D341Med (cell line): ENCODE measurements at places on chromosomes 1 and 21.

DNA sequence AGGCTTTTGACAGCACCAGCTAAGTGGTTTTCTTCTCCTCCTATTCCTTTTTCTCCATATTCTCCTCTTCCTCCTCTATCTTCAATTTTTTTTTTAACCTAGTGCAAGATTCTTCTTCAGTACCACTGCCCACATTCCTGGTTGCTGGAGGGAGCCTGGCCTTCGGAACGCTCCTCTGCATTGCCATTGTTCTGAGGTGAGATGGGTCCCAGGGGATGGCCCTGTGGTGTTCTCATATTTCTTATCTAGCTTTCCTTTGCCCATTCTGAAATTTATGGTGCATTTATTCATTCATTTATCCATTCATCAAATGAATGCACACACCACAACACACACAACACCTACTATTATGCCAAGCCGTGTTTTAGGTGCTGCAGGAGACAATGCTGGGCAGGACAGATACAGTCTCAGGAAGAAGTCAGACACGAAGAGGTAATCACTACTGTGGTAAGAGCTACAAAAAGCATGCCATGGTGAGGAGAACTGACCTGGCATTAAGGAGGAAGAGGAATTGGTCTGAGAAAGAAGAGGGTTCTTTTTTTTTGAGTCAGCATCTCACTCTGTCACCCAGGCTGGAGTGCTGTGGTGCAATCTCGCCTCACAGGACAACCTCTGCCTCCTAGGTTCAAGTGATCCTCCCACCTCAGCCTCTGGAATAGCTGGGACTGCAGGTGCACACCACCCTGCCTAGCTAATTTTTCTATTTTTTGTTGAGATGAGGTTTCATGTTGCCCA is 47.5 kb upstream of the TDRD10 start:
- DNase-seq: no peak

DNA sequence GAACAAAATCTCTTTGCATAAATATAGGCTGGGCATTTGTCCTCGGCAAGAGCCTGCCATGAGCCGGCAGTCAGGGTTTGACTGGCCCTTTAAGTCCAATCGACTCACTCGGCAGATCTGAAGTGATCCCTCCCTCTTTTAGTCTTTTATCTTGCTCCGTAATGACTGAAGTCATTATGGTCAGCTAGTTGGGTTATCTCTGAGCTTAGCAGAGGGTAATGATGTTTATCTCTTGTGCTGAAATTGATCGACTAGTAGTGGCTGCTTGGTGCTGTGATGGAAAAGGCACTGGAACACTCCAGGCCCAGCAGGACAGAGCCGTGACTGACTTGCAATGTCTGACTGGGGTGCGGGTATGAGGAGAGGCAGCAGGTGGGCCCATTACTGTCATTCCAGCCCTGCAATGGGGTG is 468 bp upstream of the ABCA4 start:
- no peak for DNase-seq

- no peak for DNase-seq
These were observed 308.5 kb upstream of the ADAMTS5 start for GRCh38 chr21:27275294-27275927.

DNA sequence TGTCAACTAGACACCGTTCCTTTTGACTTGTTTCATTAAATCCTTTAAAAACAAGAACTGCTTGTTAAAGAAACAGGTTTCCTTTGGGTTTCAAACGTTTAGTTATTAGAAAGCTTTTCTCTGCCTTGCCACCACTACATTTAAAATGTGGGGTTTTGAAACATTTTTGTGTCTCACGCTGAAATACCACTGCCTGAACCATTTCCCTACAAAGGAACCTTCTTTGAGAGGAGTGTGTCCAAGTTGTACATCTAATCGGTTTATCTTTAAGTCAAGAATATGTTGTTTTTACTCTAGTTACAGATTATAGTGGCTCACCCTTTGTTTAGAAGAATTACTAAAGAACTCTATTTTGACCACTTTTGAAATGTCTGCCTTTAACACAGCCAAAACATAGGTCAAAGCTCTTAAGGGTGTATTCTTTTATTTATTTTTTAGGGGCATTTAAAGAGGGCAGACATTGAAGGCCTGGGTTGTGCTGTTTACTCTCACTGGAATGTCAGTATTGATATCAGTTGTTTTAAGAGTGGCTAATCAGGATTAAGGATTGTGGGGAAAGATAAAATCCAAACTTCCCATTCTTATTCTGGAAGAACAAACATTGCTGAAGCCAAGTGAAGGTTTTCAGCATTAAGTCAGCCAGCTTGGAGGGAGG is 143.4 kb downstream of the GALNT2 start:
- DNase-seq: no peak

GRCh38 chr1:53643041-53643880 is 95.7 kb downstream of the GLIS1 start:
- DNase-seq: no peak

DNA sequence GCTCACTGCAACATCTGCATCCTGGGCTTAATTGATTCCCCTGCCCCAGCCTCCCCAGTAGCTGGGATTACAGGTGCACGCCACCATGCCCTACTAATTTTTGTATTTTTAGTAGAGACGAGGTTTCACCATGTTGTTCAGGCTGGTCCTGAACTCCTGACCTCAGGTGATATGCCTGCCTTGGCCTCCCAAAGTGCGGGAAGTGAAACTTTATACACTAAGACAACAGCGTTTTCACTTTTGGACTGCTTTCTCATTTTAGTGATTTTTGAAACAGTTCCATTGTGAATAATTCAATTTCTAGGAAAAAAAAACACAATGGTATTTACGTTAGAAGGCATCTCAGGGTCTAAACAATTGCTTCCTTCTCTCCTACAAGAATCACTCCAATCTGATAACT is 11.8 kb upstream of the KHDRBS1 start:
- no peak for DNase-seq

DNA sequence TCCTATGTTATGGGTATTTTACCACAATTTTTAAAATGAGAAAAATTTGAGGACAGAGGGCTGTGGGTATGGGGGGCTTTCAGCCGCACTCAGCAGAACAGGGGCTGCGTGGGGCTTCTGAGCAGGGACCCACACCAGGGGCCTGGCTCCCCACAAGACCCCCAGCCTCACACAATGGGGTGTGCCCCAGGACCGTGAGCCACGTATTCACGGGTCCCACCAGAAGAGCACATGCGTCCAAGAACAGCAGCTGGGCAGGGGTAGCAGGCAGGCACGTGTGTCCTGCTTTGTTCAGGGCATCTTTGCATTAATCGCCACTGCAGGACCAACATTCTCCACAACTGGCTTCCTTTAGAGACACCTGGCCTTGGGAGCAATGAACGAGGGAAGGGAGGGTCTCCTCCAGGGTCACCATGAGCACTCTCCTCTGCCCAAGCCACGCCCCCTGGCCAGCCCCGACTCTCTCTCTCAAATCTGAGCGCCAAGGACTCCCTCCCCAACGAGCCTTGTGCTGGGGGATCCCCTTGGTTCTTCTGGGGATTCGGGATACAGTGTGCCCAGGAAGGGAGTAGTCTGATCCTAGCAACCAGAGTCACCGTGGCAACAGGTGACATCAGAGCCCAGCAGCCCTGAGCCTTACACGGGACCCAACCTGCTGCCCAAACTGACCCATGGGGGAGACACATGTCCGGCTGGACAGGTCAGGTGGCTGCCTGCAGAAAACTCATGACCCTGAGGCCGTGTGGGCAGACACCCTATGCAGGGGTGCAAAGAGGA is 7.4 kb upstream of the ARF1 start:
- no peak for DNase-seq

DNA sequence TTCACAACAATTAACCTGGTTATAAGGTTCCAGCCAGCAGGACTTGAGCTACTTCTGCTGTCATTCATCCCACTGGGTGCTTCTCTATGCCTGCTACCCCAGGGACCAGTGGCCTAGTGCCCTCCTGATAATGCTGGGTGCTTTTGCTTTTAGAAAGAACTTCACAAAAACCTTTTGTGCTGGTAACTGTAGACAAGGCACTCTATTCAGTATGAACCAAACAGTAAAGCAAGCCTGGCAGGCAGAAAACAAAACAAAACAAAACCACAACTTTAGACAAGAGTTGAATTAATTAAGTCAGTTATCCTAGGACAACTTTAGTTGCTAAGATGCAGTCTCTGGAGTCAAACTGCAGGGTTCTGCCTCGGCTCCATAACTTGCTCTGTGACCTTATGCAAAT is 61.9 kb upstream of the ADGRL2 start:
- no peak for DNase-seq

GRCh38 chr1:109246141-109246551 is 3.2 kb upstream of the CELSR2 start:
- DNase-seq: no peak

DNA sequence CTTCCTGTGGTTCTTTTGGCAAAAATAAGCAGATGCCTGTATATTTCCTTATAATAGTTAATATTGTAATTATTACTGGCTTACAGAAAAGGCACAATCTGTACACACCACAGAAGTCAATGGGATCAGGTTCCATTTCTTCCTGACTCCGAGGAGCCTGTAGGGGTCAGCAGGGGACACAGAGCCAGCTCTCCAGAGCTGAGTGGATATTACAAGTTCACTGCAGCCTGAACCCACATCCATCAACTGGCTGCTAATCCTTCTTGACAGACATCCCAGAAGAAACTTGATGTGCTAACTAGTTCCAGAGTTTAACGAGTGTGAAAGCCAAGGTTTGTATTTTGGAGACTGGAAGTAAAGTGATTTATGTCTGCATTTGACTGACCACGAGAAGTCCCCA is 203.8 kb downstream of the LMX1A start:
- DNase-seq: peak; percentile 66

DNA sequence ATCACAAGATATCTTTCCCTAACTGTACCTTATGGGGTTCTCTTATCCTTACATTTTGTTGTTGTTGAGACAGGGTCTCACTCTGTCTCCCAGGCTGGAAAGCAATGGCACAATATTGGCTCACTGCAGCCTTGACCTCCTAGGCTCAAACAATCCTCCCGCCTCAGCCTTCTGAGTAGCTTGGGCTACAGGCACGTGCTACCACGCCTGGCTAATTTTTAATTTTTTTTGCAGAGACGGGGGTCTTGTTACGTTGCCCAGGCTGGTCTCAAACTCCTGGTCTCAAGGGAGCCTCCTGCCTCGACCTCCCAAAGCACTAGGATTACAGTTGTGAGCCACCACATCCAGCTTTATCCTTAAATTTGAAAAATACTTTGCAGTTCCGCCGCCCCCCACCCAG is 10.4 kb downstream of the RERE start:
- no peak for DNase-seq

DNA sequence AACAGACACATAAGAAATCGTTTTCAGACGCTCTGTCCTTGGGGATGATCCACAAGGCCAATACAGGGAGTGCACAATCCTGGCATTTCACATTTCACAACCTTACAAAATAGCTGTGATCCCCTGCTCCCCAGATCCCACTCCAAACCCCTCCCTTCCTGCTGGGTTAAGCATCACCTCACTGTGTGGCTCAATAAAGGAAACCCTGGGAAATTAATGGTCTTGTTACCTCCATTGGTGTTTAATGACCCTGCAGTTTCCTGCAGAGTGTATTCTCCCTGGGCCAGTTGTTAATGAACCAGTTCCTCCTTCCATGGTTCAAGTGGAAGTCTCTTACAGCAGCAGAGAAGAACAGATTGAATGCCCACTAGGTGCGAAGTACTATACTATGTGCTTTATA is 334.7 kb downstream of the OMA1 start:
- DNase-seq: no peak
